NCI-H460 (cell line): ENCODE measurements at places on chromosomes 7 and 10. TPM values are rescaled to one million over a fixed set of nuclear protein-coding genes. Genes with fewer than 3 reads are reported as not detected.

GPR37 gene
- 3.8 and 4.4 TPM in 2 replicates for total RNA-seq

CEP55 gene
- 71.8 and 76.0 TPM in 2 replicates for total RNA-seq

TLX1 gene
- not detected in 2 replicates for total RNA-seq

PI4K2A gene
- total RNA-seq: 13.4 and 13.7 TPM in 2 replicates

GARIN1A gene
- 0.03 and 0.17 TPM in 2 replicates for total RNA-seq

HECW1 gene
- total RNA-seq: 21.6 and 24.7 TPM in 2 replicates

HTR5A gene
- not detected in 2 replicates for total RNA-seq

AOAH gene
- 0.10 TPM in 1 of 2 replicates, not detected in the other for total RNA-seq

C10orf143 gene
- 0.27 TPM in 1 of 2 replicates, not detected in the other for total RNA-seq

MUC3A gene
- 0.32 TPM in 1 of 2 replicates, not detected in the other for total RNA-seq

TUBB8 gene
- total RNA-seq: not detected in 2 replicates

DNA sequence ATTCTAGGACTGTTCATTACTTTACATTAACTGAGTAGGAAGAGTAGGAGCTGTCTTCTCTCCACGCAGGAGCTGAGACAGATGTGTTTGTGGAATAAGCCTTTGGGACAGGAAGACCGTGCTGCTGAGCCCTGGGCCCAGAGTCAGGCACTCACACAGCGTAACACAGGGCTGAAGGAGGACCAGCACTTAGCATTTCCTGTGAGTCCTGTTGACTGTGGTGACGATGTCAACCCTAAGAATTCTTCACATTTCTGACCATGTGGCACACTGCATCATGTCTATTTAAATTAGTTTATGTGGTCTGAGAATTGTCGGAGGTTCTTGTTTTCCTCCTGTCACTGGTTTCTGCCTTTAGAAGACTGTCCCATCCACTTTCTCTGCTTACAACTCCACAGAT lies 117.2 kb downstream of the PIP4K2A start:
- no peak for DNase-seq

DNA sequence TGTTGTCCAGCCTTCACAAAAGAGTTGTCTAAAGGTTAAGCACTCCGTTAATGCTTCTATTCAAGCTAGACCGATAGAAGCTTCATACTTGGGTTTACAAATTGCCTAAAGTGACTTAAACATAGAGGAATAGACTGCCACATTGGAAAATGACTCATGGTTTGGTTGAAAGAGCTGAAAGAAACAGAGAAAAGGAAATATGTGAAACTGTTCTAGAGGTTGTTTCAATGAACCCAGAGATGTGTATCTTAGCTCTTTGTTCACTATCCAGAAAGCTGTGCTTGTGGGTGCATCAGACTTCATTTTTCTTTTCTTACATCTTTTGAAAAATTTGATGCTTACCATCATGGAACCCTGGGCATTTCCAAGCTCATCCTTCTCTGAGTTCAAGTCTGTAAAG lies 736.2 kb downstream of the INHBA start:
- no peak for DNase-seq

DNA sequence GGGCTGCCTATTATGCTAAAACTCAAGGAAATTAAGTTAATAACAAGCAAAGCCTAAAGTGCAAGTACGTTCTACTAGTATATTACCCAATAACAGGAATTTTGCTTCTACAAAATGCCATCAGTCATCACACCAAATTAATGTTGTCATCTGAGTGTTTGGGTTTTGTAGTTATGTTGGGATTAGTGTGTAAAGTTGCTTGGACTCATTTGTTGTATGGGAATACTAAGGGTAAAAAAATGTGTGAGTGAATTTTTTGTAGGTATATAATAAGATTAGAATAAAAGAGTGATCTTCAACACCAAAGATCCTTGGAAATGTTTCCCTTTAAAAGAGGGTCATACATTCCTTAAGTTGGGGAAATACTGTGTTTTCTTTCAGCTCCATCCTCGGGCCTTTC lies 38.6 kb downstream of the NRP1 start:
- DNase-seq: no peak

GRCh38 chr10:1612908-1613307 lies 124.4 kb downstream of the ADARB2 start:
- DNase-seq: no peak

- no peak for DNase-seq
Observed at GRCh38 chr10:1120306-1120705, 64.1 kb downstream of the WDR37 start.

GRCh38 chr7:54837168-54837567 lies 78.2 kb upstream of the SEC61G start:
- no peak for DNase-seq

DNA sequence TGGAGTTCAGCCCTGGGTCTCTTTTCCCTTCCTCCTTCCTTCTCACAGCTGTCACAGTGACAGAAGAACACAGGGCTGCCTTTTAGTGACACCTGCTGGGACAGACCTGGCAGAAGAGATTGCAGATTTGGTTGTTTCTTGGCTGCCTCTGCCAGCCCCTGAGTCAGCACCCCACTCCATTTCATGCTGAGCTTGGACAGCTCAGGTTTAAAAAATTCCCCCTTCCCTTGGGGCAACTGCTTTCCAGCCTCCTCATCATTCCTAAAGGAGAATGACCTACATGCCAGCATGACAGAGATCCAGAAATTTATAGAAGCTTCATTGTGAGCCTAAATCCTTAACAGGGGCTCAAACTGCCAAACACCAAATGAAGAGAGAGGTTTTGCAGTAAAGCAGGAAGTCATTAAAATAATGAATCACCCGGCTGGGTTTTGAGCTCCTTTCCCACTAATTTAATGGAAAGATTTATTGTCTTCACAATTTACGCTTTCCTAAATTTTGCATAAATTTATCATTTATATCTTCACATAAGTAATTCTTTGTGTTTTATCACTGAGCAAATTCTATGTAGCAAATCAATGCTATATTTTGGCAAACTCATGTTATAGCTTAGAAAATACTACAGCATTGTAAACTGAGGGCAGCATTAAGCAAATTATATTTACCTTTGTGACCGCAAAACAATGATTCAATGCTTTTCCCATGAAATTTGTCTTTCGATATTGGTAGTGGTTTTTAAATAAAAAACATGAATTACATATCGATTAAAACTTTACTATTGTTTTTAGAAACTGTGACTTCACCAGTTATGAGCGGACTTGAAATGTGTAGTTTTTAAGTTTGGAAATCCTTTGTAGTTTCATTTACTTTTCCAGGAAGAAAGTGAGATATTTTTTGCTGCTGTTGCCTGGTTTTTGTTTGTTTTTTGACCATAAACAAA lies 399.5 kb upstream of the ANKRD30A start:
- DNase-seq: peak; percentile 70

DNA sequence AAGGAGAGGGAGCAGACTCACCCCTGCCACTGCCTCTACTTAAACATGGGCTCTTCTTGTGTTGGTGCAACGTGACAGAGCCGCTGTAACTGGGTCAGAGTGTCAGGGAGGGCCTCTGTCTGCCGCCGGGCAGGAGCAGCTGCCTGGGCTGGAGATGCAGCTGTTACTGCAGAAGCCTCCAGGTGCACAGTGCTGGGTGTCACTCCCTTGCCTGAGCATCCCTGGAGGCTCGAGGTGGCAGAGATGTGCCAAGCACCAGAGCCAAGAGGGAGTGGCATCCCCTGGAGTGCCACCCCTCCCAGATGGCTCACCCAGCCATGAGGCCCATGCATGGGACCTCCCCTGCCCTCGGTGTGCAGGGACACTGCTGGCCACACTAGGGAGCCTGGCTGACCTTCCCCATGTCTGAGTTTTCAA lies 145.7 kb downstream of the PRPF18 start:
- no peak for DNase-seq

GRCh38 chr7:53812135-53812534 lies 730.0 kb upstream of the VSTM2A start:
- DNase-seq: no peak

- no peak for DNase-seq
Observed at GRCh38 chr7:157425137-157425731, 88.4 kb downstream of the DNAJB6 start.

DNA sequence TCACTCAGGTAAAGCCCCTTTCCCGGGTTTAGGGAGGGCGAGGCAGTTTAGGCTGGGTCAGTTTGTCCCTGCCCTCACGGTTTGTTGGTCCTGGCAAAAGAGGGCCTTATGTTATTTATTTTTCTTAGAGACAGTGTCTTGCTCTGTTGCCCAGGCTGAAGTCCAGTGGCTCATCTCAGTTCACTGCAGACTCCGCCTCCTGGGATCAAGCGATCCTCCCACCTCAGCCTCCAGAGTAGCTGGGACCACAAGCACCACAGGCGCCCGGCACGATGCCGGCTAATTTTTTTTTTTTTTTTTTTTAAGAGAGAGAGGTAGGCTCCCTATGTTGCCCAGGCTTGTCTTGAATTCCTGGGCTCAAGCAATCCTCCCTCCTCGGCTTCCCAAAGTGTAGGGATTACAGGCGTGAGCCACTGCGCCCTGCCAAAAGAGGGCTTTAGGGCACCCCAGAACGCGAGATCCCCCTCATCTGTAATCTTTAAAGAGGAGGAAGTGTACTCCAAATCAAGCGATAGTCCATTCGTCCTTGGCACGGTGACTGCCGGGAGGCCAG lies 626 bp upstream of the BMS1 start:
- no peak for DNase-seq

GRCh38 chr10:113033991-113034390 lies 83.9 kb downstream of the TCF7L2 start:
- no peak for DNase-seq

DNA sequence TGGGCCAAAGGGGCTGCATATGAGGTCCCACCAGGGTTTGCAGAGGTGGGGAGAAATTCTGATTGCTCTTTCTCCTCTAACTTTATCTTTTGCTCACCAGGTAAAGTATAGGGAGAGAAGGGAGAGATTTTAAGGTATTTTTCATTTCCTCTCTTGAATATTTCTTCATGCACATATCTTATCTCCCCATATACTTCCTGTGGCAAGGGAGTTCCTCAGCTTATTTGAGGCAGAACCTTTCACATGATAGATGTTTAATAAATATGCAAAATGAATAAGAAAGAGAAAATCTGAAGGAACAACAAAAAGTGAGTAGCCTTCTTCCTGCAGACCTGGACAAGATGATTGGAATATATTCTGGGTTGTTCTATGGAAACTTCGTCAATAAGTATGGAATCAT lies 67.4 kb upstream of the PDCD4 start:
- no peak for DNase-seq

DNA sequence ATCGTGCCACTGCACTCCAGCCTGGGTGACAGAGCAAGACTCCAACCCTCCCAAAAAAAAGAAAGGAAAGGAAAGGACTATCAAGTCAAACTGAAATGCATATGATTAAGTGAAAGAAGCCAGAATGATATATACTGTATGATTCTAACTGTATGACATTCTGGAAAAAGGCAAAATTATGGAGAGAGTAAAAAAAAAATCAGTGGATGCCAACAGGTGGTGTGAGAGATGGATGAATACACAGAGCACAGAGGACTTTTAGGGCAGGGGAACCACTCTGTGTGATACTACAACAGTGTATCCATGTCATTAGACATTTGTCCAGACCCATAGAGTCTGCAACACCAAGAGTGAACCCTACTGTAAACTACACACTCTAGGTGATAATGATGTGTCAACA lies 99.2 kb downstream of the SLIT1 start:
- DNase-seq: no peak

DNA sequence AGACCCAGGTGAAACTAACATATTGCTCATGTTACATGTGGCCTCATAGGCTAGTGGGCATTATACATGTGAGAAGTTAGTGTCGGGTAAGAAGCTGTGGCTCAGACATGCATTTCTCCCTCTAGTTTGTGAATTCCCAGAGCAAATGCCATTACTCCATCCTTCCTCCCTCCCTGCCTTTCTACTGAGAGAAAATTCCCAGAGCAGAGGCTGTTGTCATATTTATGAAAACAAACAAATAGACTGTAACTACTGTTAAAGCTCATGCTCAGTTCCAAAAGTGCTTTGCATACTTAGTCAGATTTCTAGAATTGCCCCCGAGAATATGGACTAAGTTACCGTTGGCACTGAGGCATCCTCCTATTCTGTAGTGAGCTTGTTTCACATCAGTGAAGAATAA lies 29.0 kb downstream of the ZNRF2 start:
- no peak for DNase-seq

GRCh38 chr10:131448171-131448570 lies 136.7 kb upstream of the TCERG1L start:
- no peak for DNase-seq

DNA sequence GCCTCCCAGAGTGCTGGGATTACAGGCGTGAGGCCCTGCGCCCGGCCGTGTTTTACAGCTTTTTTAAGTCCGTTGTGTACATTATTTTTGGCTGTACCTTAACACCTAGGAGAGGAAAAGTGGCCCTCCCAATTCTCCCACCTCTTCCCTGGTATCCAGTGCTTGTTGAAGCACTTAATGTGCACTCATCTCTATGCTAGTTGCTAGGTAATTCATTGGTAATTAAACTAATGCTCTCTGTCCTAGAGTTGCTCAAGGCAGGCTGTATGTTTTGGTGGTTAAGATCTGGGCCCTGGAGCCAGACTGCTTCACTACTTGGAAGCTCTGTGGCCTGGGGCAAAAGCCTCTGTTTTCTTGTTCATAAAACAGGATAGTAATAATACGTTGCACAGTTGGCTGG lies 19.6 kb downstream of the AVPI1 start:
- no peak for DNase-seq

GRCh38 chr7:127447326-127447945 lies 54.9 kb upstream of the ZNF800 start:
- DNase-seq: peak; percentile 7

GRCh38 chr10:99977916-99978315 lies 31.8 kb downstream of the DNMBP start:
- no peak for DNase-seq

GRCh38 chr7:155507576-155507975 lies 38.8 kb downstream of the CNPY1 start:
- DNase-seq: no peak

DNA sequence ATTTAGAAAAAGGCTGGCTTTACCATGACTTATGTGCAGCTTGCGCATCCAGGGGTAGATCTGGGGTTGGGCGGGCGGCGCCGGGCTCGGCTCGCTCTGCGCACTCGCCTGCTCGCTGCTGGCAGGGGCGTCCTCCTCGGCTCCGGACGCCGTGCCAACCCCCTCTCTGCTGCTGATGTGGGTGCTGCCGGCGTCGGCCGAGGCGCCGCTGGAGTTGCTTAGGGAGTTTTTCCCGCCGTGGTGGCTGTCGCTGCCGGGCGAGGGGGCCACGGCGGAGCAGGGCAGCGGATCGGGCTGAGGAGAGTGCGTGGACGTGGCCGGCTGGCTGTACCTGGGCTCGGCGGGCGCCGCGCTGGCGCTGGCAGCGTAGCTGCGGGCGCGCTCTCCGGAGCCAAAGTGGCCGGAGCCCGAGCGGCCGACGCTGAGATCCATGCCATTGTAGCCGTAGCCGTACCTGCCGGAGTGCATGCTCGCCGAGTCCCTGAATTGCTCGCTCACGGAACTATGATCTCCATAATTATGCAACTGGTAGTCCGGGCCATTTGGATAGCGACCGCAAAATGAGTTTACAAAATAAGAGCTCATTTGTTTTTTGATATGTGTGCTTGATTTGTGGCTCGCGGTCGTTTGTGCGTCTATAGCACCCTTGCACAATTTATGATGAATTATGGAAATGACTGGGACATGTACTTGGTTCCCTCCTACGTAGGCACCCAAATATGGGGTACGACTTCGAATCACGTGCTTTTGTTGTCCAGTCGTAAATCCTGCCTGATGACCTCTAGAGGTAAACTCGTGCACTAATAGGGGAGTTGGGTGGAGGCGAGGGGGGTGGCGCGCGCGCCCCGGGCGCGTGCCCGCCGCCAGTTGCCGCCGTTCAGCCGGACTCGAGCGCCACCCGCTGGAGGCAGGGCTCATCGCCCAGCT lies at the start of gene HOXA5:
Gene HOXA5 (minus strand): TSS at position 659 of the 927 bp plus-strand sequence. CDS start 74 bp downstream, at position 585.
- no peak for DNase-seq

GRCh38 chr7:48832303-48832845 lies 92.0 kb upstream of the CDC14C start:
- DNase-seq: no peak
